ENCODE measurements at places on chromosomes 3 and 15.

DNA sequence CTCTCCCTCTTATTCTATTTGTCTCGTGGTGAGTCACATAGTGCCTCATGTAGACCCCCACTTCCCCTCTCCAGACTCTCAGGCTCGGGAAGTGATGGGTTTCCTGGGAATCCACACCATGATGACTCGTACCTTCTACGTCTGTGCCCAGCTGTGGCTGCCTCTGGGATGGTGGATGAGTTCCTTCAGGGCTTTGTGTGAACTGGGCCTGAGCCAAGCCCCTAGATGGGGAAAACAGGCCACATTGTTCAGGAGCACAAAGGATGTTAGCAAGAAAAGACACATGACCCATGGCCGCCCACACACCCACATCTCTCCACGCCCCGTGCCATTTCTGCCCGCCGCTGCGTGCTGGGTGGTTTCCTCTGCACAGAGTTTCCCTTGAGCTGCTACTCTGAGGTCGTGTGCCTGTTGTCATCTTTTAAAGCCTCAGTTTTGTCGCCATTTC is 10.5 kb downstream of the ISG20 start:
- DNase-seq, result peak; percentile 75

- no peak for DNase-seq
Measured at GRCh38 chr3:34301313-34301712, 502.9 kb downstream of the PDCD6IP start.

DNA sequence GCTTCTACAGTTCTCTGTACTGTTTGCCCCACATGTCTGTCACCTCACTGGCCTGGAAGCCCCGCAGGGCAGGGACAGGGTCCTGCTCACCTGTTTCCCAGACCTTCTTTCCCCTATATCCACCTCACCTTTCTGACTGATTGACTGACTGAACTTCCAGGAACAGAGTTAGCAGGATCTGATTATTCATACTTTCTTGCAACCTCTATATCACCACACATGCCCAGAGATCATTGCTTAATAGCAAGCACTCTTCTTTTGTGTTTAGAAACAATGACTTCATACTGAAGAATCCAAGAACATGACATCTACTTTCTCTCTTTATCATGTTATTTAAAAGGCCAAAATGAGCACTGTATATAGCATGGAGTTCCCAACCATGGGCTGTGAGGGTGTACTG is 18.0 kb upstream of the CLEC3B start:
- DNase-seq, result peak; percentile 65

DNA sequence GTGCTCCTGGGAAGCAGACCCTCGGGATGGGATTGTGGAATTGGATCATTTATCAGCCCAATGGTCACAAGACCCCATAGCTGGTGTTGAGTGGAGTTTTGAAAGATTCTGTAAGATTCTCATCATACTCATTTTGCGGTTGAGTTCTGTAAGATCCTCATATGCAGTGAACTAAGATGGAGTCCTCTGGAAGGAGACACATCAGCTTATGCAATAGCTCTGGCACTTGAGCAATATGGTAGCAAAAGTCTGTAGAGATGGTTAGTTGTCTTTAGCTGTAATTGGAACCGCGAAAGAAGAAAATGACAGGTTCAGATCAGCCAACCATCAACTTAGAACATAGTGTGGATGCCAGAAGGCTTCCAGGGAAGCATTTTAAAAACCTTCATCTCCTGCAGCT is 184.5 kb upstream of the TSC22D2 start:
- DNase-seq, result no peak

GRCh38 chr3:54541369-54541768 is 386.5 kb downstream of the LRTM1 start:
- no peak for DNase-seq

GRCh38 chr3:188008582-188009213 is 145.3 kb upstream of the LPP start:
- no peak for DNase-seq

DNA sequence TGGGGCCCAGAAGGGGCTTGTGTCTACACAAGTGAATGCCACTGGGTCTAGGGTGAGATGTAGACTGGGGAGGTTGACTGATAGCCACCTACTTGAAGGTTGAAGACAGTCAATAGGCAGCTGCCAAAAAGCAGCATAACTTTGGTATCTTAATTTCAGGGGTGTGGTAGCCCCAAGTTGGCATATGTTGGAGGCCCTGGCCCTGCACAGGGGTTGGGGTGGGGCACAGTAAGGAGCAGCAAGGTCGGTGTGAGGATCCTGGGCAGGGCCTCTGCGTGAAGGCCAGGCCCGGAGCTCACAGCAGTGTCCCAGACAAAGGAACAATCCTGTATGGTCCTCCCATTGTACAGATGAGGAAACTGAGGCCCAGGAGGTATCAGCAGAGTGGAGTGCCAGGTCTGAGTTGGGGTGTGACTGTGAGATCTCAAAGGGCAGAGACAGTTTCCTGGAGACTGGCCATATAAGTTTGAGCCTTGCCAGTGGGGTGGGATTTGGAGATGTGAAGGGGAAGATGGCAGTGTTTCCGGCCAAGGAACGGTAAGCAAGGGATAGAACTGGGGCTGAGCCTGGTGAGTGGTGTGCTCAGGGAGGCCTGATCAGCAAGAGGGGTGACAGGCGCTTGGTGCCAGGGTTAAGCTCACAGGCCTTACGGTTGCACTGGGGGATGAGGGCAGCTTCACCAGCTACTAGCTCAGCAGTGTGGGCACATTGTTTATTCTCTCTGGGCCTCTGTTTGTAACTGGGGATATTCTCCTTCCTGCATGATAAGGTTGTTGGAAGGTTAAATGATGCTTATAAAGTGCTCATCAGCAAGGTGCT is 1.7 kb downstream of the KLHL40 start:
- DNase-seq, result no peak

DNA sequence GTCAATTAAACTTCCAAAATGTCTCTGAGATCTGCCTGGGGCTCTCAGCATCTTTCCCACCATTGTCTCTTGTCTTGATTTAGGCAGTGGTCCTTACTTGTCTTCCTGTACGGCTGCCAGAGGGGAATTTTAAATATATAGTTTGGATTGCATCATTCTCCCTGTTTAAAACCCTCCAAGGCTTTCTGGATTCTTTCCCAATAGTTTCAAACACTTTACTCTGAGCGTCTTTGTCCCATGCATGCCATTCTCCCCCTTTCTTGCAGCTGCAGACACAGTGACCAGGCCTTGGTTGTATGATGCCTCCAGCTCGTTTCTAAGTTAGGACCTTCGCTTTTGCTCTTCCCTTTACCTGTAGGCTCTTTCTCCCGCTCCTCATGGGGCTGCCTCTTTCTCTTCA is 323.3 kb upstream of the CTNNB1 start:
- DNase-seq, result no peak

DNA sequence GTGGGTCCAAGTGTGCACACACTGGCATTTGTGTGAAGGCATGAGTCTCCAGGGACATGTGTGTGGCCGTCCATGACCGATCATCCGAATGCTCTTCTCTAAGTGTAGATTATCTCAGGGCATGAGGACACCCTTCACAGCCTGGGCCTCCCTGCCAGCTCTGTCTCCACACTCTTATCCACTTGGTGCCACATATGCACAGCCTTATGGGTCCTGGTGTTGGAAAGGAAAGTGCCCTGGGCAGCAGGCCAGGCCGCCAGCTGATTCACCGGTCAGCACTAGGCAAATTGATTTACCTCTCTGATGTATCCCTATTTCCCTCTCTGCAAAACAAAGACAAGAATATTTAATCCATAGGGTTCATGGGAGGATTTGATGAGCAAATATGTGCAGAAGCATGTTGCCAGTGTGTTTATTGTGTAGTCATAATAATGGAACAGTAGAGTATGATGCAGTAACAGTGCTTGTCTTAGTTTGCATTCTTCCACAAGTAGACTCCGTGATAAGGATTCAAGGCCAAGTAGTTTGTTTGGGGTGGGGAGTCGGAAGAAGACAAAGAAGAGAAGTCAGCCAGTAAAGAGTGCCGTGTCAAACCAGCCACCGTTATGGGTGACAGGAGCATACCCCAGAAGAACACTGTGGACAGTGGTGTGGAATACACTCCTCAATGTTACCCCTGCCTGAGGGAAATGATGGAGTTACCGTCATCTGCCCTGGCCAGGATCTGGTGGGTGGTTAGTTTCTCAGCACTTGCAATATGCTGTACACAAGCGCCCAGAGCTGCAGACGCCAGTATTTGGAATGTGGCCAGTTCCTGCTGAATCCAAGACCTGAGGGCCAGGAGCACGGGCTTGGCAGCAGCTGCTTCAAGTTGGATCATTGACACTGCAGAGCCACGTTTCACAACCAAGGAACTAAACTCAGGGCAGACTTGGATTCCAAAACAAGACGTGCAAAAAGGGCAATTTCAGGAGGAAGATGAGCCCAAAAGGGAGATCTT is 85.1 kb downstream of the MTHFS start:
- no peak for DNase-seq

DNA sequence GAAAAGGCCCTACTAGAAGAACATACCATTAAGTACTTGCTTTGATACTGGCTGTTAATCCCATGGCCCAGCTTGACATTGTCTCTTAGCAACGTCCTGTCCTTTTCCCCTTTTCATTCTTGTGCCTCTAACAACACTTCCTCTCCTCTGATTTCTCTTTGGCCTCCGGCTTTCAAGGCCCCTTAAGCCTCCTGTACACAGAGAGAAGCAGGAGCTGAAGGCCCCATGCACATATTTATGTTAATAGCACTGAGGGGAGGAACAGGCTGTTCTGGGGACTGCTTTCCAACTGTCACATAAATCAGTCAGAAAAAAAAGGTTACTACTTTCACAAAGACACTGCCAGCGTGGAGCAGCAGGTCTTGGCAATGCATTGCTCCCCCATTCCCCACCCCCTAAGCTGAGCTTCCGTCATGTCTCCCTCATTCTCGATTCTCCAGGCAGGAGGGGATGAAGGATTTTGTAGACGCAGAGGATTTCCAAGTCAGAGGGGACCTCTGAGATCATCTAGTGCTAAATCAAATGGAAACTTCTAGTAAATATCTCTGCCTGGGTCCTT is 257.4 kb upstream of the ADAMTS9 start:
- DNase-seq, result no peak

GRCh38 chr3:40242638-40243037 is 66.9 kb upstream of the EIF1B start:
- DNase-seq, result no peak

DNA sequence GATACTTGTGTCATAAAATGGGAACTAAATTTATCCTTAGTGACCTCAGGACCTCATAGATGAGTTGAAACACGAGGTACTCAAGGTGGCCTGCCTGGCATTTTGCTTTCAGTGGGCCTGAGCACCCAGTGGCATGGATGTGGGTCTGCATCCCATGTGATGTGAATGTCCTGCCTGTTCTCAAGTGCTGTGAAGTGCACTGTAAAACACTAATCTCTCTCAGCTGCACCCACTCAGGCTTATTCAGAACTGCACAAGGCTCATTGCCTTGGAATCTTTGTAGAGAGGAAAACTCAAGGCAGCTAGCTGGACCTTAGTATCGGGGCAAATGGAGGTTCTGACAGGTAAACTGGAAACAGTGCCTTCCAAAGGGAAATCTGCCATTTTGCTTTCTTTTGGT is 767.0 kb downstream of the TUSC7 start:
- DNase-seq, result no peak

DNA sequence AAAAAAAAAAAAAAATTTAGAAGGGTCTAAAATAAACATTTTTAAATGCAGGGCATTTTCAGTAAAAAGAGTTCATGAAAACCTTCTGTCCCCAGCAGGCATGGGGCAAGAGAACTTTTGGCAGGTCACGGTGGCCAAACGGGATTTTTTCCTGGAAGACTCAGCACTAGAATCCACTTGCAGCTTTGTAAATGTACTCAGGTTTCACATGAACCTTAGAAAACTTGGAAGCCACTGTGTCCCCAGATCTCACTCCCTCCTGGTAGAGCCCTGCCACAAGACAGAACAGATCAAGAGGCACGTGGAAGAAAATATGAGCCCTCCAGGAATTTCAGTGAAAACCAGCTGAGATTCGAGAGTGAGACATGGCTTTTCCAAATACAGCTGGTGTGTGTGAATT is 2.1 kb upstream of the GNB5 start:
- no peak for DNase-seq

- no peak for DNase-seq
Measured at GRCh38 chr3:60792249-60792852, 458.9 kb downstream of the FHIT start.

DNA sequence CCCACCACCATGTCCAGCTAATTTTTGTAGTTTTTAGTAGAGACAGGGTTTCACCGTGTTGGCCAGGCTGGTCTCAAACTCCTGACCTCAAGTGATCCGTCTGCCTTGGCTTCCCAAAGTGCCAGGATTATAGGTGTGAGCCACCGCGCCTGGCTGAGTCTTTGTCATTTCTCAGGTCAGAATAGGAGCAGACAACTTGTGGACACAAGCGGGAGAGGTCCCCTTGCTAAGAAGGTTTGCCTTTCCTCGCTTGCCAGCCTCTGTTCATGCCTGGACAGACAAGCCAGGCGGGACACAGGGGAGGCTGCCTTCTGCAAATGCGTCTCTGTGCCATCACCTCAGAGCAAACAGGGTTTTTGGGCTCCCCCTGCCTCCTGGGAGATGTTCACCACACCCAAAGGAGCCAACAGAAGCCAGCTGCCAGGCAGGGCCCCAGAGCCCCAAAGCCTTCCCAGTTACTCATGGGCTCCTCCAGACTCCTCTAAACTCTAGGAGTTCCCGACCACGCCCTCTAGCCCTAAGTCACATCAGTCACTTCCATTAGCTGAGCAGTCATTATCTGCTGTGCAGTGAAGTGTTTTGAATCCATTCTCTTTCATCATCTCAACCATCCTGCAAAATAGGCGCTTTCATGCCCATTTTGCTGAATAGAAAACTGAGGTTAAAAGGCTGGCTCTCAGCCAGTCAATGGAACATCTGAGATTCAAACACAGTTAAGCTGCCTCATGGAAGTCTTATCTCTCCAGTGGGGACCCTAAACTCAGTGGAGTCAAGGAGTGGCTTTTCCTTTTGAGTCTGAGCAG is 245.0 kb downstream of the UACA start:
- DNase-seq, result no peak

GRCh38 chr3:12662593-12663400 is 1.1 kb downstream of the RAF1 start:
- no peak for DNase-seq

- DNase-seq, result no peak
Measured at GRCh38 chr15:66590435-66590834, 24.6 kb upstream of the LCTL start.

DNA sequence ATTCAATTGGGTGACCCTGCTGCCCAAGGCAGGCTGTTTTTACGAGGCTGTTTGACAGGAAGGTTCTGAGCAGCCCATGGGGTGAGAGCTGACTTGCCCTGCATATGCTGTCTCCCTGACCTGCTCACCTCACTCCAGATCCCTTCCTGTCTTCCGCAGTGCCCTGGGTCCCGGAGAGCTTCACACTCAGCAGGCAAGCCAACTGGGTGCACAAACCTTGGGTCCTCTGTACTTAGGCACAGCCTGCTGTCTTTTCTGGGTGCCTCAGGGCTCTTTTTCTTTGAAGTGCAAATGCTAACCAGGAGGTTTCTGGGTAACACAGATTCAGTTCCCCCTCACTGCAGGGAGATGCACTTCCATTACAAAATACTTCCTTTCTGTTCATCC is 32.8 kb downstream of the ZXDC start:
- no peak for DNase-seq

DNA sequence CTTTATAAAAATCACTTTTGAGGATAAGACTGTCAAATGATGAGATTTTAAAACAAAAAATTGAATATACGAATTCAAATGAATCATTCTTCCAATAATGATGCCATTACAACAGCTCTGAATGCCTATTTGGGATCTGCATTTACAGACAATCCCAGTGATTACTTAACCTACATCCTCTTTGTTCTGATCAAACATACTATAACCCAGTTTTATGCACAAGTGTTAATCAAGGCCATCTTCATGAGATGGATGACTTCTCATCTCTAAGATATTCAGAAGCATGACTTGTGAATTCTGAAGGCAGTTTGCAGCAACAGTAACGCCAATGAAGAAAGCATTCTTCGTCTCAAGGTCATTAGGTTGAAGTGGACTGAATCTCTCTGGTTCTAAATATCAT is 90.3 kb upstream of the MEX3B start:
- no peak for DNase-seq
